ENCODE measurements at places on chromosomes 7 and 10.

- DNase-seq = peak; percentile 89
These were observed at the start of gene DKK1 for GRCh38 chr10:52313933-52314821. Gene DKK1 (plus strand): TSS chr10:52314281. CDS start chr10:52314435, 154 bp downstream.

DNA sequence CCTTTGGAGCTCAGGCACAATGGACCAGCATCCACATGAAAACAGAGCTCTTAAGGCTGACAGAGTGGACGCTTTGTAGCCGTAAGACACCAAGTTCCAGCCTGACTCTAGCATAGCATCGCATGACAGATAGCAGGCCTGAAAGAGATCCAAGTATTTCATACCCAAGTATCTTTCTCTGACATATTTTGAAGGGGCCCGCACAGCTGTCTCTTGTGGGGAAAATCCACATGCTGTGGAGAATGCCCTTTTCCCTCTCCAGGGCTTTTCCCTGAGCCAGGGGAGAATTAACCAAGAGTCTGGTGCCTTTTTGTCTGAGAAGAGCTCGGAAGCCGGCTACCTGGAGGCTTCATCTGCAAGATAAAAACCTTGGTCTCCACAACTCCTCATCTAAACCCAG, 51.0 kb downstream of the CFAP46 start:
- DNase-seq = no peak

- DNase-seq = no peak
These were observed 160.5 kb downstream of the AOAH start for GRCh38 chr7:36563706-36564327.

- peak; percentile 61 for DNase-seq
These were observed at the start of gene SMO for GRCh38 chr7:129188372-129188891. Gene SMO (plus strand): TSS chr7:129188633. CDS start chr7:129189152, 519 bp downstream.

DNA sequence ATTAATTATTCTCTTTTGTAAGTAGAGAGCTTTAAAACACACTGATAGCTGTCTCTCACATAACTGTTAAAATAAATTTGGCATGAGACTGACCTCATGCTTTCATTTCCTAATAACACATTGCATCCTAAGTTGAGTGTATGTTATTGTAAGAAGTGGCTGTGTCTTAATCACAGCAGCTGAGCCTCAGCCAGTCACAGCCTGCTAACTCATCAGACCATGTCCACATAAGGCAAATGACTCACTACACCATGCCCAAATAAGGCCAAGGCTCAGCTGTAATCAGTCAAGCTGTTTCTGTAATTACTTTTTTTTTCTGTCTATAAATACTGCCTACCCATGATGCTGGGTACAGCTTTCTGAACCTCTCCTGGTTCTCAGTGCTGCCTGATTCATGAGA, 860.9 kb downstream of the XPNPEP1 start:
- no peak for DNase-seq

DNA sequence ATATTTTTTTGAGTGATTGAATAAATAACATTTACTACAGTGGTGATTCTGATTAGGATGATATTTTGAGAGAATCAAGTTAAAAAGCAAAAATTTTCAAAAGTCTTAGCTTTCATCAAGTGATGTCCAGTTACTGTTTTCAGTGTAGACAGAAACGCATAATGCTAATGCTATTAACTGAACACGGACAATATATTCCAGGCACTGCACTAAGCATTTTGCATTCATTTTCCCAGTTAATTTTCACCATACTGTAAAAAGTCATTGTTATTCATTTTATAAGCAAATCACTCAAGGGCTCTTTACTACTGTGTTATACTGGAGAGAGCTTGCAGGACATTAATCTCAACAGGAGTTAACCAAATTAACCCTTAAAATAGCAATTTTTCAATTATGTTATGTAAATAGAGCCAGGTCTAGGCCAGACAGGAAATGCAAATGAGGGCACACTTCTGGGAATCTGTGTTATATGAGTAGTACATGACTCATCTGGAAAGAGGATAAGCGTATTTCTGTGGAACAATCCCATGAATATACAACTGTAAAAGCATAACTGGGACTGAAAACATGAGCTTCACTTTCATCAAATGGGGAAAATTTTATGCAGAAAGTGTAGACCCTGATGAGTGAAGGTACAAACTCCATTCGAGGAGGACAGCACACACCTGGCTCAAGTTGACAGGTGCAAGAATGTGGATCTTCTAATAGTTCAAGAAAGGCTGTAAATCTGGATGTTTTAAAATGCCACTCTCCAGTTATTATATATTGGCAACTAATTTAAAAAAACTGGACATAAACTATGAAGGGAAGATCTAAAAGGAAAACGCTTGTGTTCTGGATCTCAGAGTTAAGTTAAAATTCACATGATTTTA, 75.4 kb downstream of the ANK3 start:
- peak; percentile 88 for DNase-seq

GRCh38 chr7:143227806-143228205, 6.0 kb downstream of the TAS2R40 start:
- no peak for DNase-seq

DNA sequence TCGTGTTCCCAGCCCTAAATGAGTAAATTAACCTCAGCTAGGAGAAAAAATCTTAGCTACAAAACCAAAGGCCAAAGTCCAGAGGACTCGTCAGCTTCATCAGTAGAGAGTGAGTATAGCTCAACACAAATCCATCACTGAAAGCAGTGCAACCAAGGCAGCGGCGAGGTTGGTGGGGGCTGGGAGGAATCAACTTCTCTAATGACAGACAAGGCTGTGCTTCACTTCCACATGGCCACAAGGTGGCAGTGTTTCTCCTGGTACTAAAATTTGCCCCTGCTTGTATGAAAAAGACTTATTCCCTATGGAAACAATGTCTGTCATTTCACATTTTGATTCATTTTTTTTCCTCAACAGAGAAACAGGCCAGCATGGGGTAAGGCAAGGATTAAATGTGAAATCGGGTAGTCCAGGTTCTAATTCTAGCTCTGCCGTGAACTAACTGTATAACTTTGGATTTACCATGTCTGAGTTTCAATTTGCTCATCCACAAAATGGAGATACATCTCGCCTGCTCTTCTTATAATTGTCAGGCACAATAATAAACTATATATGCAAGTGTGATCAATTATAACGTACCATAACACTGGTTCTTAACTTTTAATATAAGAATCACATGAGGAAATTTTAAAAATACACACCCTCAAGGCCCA, 39.3 kb downstream of the FAS start:
- peak; percentile 79 for DNase-seq

DNA sequence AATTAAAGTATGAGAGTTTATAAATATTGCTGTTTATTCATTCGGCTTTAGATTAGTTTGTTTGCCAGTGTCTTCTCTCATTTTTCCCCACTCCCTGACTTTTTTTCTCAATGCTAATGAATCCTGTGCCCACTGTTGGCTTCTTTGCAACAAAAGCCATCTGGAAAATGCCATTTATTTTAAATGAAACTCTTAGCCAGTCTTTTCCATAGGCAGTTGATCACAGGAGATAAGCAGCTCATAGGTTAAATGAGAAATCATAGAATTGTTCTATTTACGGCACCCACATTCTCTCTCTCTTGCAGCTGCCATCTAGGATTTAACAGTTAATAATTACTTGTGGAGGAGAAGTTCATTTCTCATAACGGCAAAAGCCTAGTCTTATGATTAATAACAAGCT, 249.3 kb upstream of the POM121L12 start:
- DNase-seq = no peak

DNA sequence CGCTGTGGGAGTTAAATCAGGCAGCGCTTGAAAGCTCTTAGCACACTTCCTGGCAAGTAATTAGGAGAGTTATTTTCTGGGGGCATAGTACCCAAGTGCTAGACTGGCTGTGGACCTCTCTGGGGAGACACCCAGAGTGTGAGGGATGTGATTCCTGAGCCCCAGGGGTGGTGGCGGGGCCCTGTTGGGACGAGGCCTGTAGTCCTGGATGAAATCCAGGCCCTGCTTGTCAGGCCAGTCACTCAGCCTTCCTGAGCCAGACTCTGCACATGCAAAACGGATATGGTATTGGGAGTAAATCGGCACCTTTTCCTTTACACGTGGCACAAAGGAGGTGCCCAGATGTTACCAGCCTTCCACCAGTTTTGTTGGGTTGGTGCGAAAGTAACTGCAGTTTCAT, 31.2 kb downstream of the TRRAP start:
- no peak for DNase-seq

GRCh38 chr10:86944907-86945306, 12.5 kb downstream of the MMRN2 start:
- DNase-seq = no peak

- DNase-seq = no peak
These were observed 130.0 kb downstream of the ELAPOR2 start for GRCh38 chr7:86929293-86930109.

DNA sequence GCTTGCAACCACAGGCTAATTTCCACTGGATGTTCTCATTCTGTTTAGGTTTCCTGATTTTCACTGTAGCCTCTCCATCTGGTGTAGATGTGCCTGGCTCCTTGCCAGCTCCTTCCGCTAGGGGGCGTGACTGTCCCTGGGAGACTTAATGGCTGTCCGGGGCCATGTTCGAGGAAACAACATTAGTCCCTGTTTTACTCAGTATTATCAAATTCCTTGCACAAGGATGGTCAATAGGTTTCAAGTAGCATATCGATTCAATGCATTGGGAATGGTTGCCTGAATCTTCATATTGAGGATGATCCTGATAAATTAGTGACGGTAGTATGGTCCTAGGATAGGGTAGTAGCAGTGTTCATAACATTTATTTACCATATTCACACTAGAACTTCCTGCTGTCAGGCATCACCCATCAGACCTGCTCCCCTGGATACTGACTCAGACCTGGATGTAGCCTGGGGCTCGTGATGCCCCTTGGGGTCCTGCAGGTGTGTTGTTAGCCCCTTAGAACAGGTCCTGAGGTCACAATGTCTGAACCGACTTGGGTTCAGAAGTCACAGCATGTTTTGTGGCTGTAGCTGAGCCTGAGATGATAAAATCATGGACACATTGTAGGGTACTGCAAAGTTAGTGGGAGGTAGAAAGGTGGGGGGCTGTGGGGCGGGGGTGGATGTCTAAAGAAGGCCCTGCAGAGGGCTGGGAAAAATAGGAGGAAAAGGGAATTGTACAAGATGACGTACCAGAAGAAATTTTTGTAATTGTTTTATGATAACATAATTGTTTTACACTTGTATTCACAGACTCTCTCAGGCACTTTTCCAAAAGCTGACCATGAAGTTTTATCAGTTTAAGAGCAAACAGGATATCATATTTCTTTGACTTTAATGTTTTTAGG, 8.9 kb upstream of the EXOC6 start:
- peak; percentile 97 for DNase-seq

- DNase-seq = no peak
These were observed 55.7 kb upstream of the MGMT start for GRCh38 chr10:129411393-129411705.

- no peak for DNase-seq
These were observed 34.8 kb upstream of the AGR2 start for GRCh38 chr7:16839646-16840045.

DNA sequence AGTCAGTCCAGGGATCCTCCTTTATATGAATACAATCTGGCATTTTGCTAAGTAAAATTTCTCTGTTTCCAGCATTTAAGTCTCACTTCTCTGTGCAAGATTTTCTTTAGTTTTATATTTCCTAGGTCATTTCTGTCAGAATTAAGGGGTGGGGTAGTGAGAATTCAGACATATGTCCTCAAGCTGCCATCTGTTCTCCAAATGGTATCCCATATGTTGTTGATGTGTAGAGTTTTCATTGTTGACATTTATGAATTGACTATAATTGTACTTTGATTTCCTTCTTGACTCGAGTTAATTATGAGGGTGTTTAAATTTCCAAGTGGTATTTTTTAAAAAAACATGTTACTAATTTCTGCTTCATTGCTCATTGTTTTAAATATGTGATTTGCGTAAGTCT, 148.8 kb downstream of the NPSR1 start:
- DNase-seq = no peak

DNA sequence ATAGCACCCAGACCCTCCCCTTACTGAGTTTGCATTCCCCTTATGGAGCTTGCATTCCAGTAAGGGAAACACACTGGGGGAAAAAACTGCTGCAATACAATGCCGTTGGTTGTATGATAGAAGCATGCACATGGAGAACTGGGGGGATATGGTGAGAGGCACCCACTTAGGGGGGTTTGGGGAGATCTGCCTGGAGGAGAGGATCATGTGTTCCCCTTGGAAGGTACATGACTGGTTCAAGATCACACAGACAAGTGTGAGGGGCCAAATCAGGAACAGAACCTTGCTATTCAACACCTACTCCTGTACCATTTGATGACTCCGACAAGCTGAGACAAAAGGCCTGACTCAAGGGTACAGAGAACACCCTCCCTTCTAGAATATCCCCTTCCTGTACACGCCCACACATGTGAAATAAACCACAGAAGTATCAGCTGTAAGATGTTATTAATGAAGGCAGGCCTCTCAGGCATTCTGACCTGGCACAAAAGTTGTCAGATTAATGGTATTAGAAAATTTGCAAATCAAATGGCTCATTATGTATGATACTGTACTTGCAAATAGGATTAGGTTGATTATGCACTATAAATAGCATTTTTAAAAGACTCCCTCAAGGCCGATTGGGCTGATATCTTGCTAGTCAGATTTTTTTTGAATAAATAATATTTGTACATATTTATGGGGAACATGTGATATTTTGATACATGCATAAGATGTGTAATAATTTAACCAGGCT, 122.2 kb downstream of the NPY start:
- no peak for DNase-seq

GRCh38 chr10:101066146-101066895, 4.5 kb downstream of the KAZALD1 start:
- DNase-seq = peak; percentile 45

DNA sequence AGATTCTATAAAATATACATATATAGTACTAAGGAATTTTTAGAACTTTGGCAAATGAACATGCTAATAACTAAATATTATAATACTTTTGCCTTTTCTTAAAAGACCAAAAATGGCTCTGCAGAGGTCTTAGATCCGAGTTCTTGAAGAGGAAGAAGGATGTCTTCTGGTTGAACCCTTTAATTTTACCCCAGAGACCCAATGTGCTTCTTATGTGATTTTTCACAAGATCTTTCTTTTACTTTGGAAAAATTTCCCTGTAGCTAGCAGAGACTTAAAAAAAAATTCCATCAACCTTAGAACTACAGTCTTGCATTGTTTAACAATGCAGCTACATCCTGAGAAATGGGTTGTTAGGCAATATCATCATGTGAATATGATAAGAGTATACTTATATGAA, 663.2 kb downstream of the PARD3 start:
- DNase-seq = no peak

- no peak for DNase-seq
These were observed 347.8 kb downstream of the ARL4A start for GRCh38 chr7:13035233-13035632.

- DNase-seq = no peak
These were observed 74.9 kb downstream of the HDAC9 start for GRCh38 chr7:18570441-18570840.

- DNase-seq = peak; percentile 10
These were observed 134.5 kb downstream of the PPP1R3A start for GRCh38 chr7:113784316-113784715.

DNA sequence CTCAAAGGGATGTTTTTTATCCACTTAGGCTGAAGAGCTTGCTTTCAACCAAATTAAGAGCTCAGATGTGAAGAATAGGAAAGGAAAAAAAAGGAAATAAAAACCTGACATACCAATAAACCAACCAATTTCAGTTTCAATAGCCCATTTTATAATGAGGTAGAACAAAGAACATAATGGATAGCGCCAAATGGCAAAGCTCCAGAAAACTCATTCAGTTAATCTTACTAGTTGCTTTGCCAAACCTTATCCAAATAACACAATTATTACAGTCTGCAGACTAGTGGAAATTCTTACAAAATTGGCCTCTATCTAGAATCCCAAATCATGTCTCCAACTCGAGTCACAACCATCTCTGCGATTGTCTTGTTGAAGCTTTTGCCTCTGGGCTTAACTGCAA, 337.0 kb downstream of the CRPPA start:
- DNase-seq = peak; percentile 79

- no peak for DNase-seq
These were observed 195.3 kb upstream of the TPK1 start for GRCh38 chr7:145031162-145031561.

Data from endothelial cell of umbilical vein (primary cell).